ENCODE measurements at places on chromosomes 3 and 15.

DNA sequence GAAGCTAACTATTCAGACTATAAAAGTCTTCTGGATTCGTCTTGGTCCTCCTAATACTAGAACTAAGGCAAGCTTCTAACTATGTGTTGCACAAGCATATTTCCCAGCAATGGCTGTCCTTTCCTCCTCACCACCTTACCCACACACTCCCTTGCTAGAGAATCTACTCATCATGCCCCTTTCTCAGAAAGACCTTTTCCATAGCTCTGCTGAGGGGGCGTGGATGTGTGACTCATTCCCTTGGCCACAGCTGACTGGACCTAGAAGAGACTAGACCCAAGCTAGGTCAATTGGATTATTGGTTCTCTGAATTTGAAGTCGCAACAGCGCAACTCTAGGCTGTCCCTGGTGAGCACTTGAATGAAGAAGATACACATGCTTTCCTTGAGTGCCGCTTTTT, 47.1 kb downstream of the ERC2 start:
- no peak for DNase-seq

- no peak for DNase-seq
Observed at GRCh38 chr3:182414586-182414985, 378.7 kb upstream of the ATP11B start.

DNA sequence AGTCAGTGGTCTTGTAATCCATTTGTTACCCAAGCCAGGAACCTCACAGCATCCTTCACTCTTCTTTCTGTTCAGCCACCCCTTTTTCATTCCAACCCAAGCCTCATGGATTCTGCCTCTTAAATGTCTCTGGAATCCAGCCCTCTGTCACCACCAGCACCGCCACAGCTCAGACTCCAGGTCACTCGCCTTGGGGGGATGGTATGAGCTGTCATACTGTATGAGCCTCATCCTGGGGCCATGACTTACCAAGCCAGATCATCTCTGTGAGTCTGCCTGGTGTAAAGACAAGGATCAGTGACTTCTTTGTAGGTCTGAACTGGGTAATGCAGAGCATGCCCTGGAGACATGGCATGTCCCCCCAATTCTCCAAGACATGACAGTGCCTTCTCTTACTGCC, 79.6 kb downstream of the PGPEP1L start:
- DNase-seq = no peak

- DNase-seq = no peak
Observed at GRCh38 chr3:39423436-39423970, 17.0 kb downstream of the RPSA start.

DNA sequence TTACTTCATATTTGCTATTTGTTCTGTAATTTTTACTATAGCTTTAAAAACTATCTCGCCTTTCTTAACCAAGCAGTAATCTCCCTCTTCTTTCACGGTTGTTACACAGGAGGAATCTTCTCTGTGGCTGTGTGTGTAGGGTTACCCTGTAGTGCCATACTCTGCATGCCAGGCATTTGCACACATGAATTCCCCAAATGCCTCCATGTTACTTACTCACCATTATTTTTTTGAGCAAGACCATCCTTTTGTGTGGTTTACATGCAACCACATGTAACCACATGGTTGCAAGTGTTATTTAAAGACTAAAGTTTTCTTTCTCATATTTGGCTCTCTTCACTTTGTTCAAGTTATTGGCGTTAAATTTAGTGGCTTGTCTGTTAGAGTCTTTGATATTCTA, 45.5 kb downstream of the HPS3 start:
- no peak for DNase-seq

DNA sequence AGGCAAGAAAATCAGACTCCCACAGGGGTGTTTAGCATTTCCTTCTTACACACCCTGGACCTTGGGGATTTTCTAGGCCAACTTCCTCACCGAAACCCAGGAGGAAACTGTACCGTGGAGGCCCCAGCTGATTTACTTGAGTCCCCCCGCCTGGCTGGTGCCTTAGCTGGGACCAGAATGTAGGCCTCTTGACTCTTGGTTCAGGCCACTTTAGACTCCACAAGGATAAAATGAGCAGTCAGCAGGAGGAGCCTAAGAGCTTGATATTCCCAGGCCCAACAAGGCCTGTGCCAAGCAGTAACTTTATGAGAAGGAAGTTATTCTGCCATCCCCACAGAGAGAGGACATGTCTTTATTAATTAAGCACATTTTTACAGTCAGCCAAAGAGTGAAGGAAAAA, 4.6 kb upstream of the APBA2 start:
- DNase-seq = peak; percentile 38

DNA sequence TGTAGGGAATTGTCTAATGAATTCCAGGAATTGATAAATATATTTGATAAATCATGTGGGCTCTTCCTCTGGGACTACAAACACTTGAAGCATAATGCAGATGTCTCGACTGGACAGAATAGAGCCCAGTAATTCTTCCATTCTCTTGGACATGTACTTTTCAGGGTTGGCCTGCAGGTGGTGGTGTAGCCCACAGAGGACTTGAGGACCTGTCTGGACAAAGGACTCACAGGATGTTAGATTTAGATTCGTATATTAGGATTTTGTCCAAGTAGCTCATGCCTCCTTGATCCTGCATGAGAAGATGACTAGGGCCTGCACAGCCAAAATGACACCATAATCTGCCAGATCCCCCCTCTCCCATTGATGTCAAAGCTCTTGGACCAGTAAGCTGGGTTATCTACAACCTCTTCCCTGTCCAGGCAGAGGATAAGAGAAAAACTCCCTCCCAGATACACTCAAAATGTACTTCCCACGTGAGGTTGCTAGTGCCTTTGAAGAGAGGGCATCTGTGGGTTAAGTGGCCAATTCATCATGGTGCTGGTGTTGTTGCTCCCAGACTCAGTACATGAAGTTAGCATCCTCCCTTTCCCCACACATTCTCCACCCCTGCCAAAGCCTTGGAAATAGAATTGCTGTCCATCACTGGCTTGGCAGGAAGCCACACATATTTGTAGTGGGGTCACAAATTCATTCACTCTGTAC, 88.6 kb upstream of the ZNF280D start:
- DNase-seq = peak; percentile 80
